Left renal pelvis (tissue), 4 donors: ENCODE measurements at places on chromosomes 1 and 21.

DNA sequence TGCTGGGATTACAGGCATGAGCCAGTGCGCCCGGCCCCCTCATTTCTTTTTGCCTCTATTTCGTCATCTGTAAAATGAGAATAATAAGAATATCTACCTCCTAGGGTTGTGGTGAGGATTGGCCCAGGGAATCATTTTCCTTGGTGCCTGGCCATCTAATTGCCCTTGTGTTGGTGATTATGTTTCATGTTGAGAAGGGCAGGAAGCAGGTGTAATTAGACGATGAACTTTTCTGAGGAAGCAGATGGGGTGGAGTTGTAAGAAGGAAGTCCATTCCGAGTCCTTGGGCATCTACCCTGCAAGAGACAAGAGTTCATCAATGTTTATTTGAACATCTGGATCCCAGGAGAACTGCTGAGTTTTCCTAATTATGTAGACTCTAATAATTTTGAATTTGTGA, 38.7 kb upstream of the NEK2 start:
- DNase-seq = no peak

DNA sequence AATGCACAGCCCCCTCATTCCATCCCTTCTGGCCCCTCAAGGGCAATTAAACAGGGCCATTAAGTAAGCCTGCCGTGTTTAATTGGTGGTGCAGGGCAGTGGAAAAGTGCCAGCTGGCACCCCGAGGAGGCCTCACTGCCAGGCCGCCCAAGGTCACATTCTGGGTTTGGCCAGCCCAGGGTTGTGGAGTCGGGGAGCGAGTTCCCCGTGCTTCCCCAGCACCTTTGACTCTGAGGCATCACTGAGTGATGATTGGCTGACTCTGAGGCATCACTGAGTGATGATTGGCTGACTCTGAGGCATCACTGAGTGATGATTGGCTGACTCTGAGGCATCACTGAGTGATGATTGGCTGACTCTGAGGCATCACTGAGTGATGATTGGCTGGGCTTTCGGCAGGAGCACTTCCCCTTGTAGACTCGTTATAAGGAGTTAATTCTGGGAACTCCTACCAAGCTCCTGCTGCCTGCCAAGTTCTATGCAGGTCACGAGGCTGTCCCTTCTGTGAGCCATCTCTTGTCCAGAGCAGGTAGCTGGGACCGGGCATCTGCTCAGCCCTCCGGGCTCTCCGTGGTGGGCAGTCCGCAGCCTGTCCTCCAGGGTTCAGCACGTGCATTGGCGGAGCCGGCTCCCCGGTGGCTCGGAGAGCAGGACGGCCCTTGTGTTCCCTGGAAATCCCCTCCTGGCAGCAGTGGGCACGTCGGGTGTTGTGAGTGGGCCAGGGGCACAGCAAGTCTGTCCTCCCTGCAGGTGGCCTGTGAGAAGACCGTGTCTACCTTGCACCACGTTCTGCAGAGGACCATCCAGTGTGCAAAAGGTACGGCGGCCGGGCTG, 20.9 kb downstream of the CSTB start:
- no peak for DNase-seq

GRCh38 chr1:31467005-31467674, 54.1 kb downstream of the SERINC2 start:
- no peak for DNase-seq

- no peak for DNase-seq
Measured at GRCh38 chr21:41018431-41018830, 149.5 kb upstream of the BACE2 start.

DNA sequence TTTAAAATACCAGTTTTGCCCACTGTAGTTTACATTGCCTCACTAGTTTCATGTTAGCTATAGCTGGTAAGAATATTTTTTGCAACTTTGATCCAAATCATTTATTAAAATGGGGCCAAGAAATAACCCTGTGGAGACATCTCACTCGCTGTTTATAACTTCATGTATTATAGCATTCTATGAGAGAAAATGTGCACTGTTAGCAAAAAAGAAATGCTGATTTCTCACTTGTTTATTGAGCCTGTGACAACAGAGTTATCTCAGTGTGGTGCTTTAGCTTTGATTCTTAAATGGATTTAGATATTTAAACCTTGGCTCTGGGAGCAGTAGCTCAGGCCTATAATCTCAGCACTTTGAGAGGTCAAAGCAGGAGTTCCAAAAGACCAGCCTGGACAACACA, 127.9 kb downstream of the PIK3R3 start:
- DNase-seq = no peak

DNA sequence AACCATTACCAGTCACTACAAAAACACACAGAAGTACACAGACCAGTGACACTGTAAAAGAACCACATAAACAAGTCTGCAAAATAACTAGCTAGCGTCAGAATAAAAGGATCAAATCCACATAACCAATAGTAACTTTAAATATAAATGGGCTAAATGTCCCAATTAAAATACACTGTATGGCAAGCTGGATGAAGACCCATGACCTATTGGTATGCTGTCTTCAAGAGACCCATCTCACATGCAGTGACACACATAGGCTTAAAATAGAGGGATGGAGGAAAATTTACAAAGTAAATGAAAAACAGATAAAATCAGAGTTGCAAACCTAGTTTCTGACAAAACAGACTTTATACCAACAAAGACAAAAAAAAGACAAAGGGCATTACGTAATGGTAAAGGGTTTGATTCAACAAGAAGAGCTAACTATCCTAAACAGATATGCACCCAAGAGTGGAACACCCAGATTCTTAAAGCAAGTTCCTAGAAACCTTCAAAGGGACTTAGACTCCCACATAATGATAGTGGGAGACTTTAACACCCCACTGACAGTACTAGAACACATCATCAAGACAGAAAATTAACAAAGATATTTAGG, 196.9 kb downstream of the TBX15 start:
- no peak for DNase-seq

DNA sequence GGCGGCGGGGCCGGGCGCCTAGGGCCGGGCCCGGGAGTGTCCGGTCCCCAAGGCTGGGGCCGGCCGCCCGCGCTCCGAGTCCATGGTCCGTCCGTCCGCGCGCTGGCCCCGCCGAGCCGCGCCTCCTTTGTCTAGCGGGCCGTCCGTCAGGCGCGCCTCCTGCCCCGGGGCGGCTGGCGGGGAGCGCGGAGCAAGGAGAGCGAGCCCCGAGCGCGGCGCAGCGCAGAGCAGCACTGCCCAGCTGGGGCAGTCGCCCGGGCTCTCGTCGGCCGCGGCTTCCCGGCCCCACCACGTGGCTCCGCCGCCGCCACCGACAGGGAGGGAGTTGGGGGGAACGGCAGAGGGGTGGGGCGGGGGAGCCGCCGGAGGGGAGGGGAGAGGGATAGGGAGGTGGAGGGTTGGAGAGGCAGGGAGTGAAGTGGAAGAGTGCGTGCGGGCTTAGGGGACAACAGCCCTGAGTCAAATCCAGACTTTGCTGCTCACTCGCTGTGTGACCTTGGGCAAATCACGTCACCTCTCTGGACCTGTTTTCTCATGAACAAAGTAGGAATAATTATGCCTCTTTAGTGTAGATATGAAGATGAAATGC, at the start of gene NKAIN1:
NKAIN1 (minus strand) TSS at position 235 of the 589 bp plus-strand sequence. CDS start 340 bp downstream, outside the sequence.
- no peak for DNase-seq

DNA sequence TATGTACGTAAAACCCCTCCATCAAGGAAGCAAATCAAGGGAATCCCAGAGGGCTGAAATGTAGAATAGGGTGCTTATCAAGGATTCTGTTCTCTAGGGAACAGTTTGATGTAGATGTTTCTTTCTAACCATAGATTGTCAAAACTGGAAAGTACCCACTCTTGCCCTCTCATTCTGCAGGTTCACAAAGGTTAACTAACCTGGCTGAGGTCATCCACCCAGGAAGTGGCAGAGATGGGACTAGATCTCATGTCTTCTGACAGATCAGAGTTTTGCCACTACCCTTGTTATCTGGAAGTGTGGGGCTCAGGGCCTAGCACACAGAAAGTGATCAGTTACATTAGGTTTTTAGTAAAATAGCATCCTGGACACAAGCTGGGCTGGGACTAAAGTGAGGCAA, 47.4 kb downstream of the GFI1 start:
- no peak for DNase-seq

DNA sequence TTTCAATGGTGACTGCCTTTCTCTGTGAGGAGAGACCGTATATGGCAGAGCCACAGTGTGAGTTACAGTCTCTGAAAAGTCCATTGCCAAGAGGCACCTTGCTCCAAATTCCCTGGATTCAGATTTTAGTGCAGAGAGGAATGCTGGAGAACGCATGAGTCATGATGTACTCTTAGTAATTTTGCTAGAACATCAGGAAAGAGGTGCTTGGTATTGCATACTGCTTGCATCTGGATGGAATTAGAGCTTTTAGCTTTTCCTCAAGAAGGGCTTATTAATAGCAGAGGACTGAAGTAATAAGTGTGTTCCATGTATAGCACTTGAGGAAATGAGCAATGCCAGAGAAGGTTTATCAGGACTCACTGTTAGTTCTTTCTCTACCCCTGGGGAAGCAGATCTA, 40.5 kb upstream of the AKT3 start:
- no peak for DNase-seq
